ENCODE measurements at places on chromosomes 4 and X.

DNA sequence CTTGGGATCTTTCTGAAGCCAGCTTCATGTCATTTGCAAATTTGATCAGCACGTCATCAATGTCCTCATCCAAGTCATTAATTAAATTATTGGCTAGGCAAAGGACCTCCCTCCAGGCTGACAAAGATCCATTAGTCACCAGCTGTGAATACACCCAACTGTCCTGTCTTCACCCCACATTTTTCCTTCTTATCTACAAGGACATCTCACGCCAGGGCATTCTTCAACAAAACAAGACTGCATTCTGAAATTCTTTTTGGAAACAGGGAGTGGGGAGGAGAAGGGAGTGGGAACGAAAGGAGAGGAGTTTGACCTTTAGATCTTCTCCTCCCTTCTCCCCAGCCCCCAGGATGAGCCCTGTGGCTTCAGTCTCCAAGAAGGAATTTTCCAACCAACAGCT, 32.7 kb downstream of the NLGN3 start:
- DNase-seq, result no peak

DNA sequence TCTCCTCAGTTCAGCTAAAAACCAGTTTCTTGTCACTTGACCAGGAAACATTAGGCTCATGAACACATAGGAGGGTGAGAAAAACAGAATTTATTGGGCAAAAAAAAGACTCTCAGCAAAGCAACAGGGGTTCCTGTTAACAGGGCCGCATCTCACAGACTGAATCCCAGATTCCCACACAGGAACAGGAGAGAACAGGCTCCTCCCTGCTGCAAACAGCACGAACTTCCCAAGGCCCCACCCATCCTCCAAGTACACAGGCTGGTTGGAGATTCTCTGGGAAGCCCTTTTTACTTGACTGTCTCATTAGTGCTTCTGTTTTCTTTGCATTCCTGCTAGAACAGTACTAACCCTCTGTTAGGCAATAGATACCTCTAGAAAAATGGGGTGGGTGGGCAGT, 52.4 kb upstream of the IL21 start:
- DNase-seq, result no peak

GRCh38 chr4:123851521-123851920, 454.9 kb downstream of the SPRY1 start:
- DNase-seq, result no peak

DNA sequence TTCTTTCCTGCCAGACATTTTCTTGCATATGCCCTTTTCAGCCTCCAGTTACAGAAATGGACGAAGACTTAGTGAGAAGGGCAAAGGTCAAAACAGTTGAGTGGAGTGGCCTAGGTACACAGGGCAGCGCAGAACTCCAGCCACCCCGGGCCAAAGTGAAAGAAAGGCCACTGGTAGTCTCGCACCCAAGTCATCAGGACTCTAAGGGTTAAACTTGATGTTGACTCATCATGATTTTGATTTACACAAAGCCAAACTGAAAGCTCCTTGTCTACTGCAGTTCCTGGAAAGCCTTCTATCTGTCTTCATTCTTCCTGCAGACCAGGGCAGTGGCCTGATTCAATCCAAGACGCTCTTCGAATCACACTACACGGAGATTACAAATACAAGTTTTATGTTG, 2.6 kb upstream of the IL13RA1 start:
- no peak for DNase-seq

- DNase-seq, result no peak
These were observed 97.5 kb upstream of the STOX2 start for GRCh38 chr4:183807420-183808096.

GRCh38 chr4:138910195-138910913, 105.2 kb upstream of the NOCT start:
- DNase-seq, result no peak

- peak; percentile 29 for DNase-seq
These were observed at the start of gene SLC16A2 for GRCh38 chrX:74421036-74421739. Gene SLC16A2 (plus strand): TSS chrX:74421493. CDS start chrX:74421638, 145 bp downstream.

DNA sequence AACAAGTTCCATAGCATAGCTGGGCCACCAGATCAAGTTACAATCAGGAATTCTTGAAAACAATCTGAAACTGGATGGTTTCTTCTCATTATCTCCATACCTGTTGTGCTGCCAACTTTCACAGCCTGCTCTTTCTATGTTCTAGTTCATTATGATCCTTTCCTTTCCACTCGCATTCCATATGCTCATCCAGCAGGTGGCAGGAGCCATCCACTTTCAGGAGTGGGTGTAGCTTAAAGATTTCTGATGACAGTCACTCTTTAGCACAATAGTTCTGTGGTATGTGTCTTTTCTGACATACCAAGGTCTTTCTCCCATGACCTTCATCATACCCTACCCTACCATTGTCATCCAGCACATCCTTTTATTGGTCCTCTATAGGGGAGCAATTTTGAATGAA, 46.4 kb downstream of the PAGE2 start:
- DNase-seq, result peak; percentile 6

- no peak for DNase-seq
These were observed 2.9 kb upstream of the TNIP3 start for GRCh38 chr4:121166976-121167375.

- no peak for DNase-seq
These were observed 120.3 kb upstream of the USP9X start for GRCh38 chrX:40964633-40965586.

DNA sequence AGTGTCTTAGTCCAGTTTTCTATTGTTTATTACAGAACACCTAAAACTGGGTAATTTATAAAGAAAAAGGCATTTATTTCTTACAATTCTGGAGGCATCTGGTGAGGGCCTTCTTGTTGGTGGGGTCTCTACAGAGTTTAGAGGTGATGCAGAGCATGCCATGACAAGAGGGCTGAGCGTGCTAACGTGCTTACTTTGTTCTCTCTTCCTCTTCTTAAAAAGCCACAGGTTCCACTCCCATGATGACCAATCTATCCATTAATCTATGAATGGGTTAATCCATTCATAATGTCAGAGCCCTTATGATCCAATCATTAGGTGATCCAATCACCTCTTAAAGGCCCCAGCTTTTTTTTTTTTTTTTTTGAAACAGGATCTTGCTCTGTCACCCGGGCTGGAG, 291.5 kb upstream of the GALNTL6 start:
- no peak for DNase-seq

- no peak for DNase-seq
These were observed 156.1 kb downstream of the GRXCR1 start for GRCh38 chr4:43048570-43048969.

- no peak for DNase-seq
These were observed 168.9 kb downstream of the MAB21L2 start for GRCh38 chr4:150750824-150751223.

DNA sequence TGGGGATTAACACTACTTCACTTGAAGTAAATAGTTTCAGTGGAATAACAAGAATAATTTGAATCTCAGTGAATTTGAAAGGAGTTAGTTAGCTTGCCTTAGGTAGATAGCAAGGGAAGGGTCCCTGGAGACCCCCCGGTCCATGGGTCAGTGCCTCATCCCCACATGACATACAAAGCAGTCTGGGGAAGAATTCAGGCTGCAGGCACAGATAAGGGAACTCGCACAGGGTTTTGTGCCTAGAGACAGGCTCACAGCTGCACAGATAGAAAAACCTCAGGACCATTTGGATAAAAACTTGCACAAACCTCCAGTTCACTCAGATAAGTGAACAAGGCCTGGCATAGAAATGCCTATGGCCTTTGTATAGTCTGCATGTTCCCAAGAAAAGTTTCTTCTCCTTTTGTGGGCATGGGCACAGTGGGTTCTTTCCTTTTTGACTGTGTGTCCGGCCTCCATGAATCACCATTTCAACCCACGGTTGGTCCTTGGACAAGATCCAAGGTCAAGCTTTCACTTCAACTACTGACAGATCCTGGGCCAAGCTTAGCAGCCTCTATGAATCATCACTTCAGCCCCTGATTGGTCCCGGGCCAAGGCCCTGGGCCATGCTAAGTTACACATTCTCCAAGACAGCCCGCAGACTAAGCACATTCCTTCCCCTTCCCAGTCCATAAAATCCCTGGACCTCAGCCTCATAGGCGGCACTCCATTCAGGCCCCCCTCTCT, 108.3 kb upstream of the KLHL4 start:
- no peak for DNase-seq

- no peak for DNase-seq
These were observed 50.2 kb downstream of the ITIH6 start for GRCh38 chrX:54747733-54748393.

DNA sequence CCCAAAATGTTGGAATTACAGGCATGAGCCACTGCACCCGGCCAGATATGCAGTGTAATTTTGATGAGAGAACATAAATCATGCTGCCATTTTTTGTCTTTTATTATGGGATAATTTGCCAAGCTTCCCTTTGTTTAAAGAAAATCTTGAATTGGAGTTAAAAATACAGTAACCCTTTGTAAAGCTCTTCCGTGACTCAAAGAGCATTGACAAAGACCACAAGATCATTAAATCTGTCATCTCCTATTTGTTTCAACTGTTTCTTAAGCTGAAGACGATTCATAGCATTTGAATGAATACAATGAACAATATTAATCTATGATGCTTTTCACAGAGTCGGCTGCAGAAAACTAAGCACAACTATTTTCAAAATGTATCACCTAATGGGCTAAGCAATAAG, 132.6 kb downstream of the ANAPC4 start:
- DNase-seq, result no peak

DNA sequence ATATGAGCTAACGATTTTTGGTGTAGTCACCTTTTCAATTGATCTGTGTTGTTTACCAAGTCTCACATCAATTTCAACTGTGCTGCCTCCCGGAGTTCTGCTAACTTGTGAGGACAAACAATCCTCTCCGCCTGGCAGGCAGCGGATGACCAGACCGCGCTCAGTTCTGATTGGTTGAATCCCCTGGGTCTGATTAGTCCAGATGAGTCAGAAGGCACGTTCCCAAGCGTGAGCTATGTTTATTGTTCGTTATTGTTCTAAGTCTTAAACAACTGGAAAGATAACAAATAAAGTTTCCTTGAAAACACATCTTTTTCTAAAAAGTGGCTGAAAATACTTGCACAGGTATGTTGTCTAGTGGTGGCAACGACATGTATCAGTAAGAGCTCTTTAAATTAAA, 37.9 kb upstream of the TRPC3 start:
- no peak for DNase-seq

- no peak for DNase-seq
These were observed 27.7 kb downstream of the DMP1 start for GRCh38 chr4:87677731-87678130.

DNA sequence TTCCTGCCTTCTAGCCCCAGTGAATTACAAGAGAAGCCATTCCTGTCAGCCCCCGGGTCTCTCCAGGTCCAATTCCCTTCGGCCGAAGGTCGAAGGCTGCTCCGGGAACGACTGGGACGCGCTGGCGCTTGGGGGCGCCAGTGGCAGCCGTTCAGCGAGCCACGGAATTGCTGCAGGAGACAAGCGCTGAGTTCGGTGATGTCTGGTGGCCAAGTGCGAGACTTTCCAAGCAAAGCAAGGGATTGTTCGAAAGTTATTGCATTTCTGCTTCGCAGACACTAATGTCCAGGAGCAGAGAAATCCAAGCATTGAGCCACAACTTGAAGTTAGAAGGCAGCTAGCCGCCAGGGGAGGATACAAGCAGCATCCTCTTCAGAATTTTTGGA, 1.1 kb upstream of the DKK2 start:
- no peak for DNase-seq

GRCh38 chrX:155188786-155189185, 27.5 kb upstream of the VBP1 start:
- no peak for DNase-seq

All from forelimb muscle (tissue), 1 donor.